Fibroblast of lung (primary cell): ENCODE measurements at places on chromosomes 11 and 22.
A peak's percentile ranks its signal among the peaks of the same experiment; 100 is the strongest.

DNA sequence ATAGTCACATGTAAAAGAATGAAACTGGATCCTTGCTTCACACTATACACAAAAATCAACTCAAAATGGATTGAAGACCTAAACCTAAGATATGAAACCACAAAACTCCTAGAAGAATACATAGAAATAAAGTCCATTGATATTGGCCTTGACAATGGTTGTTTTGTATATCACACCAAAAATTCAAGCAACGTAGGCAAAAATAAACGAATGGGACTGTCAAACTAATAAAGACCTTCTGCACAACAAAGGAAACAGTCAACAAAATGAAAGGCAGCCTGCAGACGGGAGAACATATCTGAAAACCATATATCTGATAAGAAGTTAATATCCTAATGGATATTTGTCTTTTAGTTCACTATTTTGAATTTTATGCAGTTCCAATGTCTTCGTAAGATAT, 292.3 kb upstream of the CNTN5 start:
- no peak for DNase-seq

DNA sequence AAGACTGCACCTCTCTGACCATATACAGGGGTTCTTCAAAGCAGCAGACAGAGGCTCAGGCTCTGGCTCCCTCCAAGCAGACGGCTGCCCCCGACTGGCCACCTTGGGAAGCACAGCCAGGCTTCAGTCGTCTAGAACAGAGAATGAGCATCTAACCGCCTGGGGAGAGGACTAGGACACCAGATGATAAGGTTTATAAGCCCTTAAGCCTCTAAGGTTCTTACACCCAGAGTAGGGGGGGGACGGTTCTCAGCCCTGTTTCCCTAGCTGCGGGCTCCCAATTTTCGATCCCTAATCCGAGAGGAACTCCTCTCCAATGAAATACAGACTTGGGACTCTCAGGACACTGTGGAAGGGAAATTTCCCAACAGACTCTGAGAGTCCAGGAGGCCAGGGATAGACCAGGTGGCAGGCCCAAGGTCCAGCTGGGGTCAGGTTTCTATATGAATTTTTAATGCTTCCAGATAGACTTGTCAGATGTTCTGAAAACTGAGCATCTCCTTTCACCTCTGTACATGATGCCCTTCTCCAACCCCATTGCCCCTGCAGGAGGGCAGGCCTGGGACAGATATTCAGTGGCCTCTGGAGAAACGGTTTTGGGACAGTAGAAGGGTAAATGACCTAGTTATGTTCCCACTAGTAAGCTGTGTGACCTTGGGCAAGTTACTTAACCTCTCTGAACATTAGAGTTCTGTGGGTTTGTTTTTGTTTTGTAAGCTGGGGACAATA, 20.2 kb downstream of the RTN4RL2 start:
- peak; percentile 53 for DNase-seq

DNA sequence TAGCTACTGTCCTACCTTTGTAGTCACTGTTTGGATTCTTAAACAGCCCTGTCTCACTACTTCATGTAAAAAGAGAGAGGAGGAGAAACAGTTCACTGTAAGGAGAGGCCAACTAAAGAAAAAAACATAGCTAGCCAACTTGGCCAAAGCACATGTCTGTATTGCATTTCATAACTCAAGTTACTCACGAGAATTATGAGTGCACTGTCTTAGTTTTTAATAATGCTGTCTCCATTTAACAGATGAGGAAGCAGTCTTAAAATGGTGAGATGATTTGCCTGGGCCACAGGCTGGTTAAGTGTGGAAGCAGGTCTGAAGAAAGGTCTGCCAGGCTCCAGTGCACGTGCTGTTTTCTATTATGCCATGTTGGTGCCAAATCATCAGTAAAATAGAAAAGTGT, 104.5 kb downstream of the UVRAG start:
- DNase-seq = no peak

DNA sequence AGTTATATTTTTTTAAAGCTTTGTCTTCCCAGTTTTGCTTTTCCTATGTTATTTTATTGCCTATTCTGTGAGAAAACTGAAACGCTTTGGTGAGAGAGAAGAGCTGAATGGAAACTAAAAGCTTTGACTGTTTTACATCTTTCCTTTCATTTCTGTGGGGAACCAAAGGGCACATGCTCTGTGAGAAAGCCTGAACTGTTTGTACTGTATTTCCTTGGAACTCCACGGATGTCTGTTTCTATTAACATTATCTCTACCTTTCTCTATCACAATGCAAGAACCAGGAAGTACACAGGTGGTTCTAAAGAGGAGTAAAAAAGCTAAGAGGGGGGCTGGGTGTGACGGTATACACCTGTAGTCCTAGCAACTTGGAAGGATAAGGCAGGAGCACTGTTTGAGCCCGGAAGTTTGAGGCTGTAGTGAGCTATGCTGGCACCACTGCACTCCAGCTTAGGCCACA, 43.8 kb downstream of the CELF1 start:
- no peak for DNase-seq

DNA sequence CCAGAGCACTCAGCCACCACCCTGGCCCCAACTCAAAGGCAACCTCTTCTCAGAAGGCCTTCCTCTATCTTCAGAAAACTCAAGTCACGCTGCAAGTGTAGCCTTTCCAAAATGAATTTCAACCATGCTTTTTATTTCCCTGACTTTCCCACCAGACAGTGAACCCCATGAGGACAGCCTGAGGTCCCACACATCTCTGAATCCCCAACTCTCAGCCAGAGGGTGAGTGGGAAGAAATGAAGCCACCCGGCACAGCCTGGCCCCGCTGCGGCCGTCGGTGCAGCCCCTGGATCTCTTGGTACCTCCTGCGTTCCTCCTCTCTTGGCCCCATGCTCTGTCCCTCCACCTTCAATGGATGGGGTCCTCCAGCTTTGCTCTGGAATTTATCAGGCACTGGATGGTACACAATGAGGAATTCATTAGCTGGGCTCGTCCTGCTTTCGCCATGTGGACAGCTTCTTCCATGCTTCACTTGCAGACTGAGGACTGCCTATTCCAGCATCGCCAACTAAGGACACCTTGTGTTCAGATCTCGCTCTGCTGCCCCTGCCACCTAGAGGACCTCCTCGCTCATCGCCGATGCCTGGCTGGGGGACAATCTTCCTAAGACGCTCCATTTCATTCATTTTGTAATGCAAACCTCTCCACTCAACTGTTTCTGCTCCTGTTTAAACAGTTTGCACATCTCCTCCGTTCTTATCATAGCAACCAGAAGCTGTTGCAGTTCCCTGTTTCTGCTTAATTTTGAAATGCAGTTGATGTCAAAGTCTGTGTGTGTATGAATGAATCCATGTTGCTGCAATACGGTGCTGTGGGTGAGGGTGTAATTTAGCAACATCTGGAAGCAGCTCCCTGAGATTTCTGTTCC, 672.1 kb downstream of the TBC1D22A start:
- no peak for DNase-seq

DNA sequence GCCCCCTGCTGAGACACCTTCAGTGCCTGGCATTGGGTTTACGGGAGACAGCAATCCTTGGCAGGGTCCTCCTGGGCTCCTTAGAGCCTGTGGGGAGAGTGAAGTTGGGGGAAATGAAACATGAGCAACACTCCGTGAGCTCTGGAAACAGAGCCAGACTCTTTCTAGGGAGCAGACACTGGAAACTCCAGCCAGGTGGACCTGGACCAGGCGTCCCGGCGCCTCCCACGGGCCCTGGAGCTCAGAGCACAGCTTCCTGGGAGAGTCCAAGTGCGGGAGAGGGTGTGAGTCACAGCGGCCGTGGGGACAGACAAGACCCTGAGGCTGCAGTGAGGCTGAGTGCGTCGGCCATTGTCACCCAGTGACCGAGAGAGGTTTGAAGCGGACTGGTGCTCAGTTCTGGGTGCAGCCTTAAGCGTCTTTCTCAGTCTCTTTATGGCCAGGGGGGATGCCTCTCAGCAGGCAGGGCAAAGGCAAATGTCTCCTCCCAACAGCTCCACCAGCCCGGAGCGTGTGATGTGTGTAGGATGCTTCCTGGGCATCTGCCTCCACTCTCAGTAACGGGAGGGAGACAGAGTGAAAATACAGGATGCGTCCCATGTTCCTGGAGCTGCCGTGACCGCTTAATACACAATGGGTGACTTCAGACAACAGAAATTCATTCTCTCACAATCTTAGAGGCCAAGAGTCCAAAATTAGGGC, 399.2 kb downstream of the SHANK2 start:
- DNase-seq = no peak

- DNase-seq = no peak
These were observed 851.3 kb downstream of the TBC1D22A start for GRCh38 chr22:47613606-47614350.

- no peak for DNase-seq
These were observed 349.7 kb downstream of the BUD13 start for GRCh38 chr11:116422956-116423600.

GRCh38 chr22:48950151-48950915, 877.3 kb downstream of the BRD1 start:
- DNase-seq = no peak

DNA sequence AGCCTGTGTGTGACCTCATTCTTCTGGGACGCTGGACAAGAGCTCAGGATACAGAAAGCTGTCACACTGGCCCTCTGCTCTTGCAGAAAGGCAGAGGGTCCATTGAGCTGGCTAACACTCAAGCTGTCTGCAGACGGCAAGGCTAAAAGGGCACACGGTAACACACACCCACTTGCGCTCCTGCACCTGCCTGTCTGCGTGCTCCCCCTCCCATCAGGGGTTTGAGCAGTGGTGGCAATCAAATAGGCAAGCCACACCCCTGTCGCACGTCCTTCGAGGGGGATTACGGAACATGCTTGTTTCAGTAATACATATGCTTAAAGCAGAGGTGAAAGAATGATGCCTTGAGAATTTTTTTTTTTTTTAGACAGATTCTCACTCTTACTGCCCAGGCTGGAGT, 7.1 kb upstream of the QSER1 start:
- no peak for DNase-seq

- DNase-seq = no peak
These were observed 190.7 kb upstream of the NECTIN1 start for GRCh38 chr11:119919656-119920055.

- DNase-seq = no peak
These were observed 127.9 kb downstream of the BUD13 start for GRCh38 chr11:116644941-116645305.

DNA sequence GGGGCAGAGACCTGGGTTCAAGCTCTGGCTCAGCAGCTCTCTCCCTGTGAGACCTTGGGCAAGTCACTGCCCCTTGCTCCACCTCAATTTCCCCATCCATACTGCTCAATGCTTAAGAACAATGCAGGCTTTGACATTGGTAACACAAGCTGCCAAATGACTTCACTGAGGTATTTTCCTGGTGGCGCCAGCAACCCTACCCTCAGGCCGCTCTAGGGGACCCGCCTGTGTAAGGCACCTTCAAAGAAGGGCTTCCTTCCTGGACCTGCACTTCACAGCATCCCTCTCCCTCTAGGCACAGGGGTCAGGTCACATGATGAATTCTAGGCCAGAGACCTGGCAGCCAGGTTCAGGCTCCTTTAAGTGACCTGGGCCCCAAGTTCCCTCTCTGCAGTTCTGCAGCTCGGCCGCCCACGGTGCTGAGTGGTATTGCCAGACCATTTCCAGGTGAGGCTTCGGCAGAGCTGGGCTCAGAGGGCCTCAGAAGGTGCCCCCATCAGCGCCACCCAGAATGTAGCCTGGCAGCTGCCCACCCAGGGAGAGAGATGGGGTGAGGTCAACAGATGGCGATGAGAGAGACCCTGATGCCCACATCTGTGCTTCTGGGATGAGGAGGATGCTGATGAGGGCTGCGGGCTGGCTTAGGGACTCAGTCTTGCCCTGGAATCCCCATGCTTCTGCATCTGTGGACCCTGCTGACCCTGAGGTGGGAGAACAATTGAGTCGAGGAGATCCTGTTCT, 4.5 kb downstream of the WNT11 start:
- DNase-seq = no peak

- DNase-seq = no peak
These were observed 320.4 kb downstream of the CADM1 start for GRCh38 chr11:115183830-115184229.

DNA sequence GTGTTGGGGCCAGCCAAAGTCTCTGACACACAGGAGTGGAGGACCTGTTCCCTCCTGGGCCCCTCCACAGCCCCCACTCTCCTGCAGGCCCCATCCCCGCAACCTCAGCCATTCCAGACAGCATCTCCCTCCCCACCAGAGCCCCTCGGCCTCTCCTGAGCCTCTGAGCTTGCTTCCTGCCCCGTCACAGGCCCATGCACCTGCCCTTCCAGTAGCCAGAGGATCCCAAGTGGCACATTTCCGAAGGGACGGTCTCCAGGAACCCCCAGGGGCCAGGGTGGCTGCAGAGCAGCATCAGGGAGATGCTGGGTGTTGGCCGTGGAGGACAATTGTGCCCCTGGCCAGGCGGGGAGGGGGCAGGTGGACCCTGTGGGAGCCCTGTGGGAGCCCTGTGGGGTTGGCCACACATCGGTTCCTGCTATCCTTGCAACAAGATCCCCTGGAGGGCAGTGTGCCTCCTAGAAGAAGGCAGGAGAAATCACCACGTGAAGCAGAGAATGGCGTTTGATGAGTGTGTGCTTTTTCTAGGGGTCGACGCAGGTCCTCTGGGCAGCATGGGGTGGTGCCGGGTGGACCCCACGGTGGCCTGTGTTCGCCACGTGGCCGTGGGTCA, 45.3 kb upstream of the PPARA start:
- no peak for DNase-seq

GRCh38 chr11:25961539-25961938, 370.4 kb upstream of the ANO3 start:
- no peak for DNase-seq

DNA sequence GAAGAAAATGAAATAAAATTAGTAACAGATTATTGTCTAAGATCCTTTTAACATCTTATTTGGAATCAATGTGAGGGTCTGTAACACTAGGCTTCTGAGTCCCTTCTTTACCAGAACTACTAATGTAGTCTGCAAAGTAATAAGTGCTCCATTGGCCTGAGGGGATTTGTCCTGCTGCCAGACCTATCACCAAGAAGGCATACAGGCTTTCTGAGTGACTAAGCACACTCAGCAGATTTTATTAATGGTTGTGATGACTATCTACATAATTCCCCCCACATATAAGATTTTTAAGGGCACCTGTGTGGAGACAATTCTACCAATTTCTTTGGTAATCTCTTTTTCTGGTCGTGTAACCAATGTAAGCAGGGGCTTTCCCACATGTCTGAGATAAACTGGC, 365.0 kb upstream of the FAT3 start:
- no peak for DNase-seq

DNA sequence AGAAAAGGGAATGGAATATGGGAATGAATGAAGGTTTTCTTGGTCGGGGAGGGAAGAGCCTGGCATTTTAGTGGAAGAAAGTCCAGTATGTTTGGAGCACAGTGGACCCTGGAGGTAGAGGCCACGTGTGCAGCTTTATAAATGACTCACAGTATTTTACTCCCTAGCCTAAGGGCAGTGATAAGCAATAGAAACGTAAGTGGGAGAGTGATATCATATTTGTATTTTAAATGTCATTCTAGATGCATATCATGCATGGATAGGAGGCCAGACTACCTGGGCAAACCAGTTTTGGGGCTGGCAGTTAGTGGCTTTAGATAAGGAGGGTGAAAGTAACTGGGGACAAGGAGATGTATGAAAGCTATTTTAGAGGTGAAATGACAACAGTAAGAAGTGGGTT, 174.1 kb downstream of the ARHGAP42 start:
- no peak for DNase-seq
